ENCODE measurements at places on chromosomes 4 and X.

DNA sequence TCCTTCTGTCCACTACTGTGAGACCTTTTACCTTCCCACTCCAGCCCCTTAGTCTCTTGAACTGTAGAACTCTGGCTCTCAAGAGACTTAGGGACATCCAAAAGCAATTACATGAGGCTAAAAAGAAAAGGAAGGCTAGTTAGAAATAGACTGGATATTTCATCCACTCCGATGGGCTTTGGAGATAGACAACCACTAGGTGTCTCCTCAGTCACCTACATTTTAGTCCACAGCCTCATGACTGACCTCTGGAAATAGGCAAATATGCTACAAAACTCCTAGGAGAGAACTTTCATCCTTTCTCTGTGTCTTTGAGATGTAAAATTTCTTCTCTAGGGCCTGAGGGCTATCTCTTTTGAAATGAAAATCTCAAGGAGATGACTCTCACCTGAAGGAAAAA, 45.1 kb upstream of the LAMP2 start:
- peak; percentile 16 for DNase-seq

DNA sequence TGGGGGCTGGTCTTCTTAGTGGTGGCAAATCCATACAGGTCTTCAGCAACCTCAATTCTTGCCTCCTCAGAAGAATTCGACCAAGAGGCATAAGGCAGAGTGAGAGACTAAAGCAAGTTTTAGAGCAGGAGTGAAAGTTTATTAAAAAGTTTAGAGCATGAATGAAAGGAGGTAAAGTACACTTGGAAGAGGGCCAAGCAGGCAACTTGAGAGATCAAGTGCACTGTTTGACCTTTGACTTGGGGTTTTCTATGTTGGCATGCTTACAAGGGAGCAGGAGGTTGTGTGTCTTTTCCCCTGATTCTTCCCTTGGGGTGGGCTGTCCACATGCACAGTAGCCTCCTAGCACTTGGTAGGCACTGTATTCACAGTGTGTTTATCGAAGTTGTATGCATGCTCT, 91.2 kb downstream of the CPE start:
- no peak for DNase-seq

DNA sequence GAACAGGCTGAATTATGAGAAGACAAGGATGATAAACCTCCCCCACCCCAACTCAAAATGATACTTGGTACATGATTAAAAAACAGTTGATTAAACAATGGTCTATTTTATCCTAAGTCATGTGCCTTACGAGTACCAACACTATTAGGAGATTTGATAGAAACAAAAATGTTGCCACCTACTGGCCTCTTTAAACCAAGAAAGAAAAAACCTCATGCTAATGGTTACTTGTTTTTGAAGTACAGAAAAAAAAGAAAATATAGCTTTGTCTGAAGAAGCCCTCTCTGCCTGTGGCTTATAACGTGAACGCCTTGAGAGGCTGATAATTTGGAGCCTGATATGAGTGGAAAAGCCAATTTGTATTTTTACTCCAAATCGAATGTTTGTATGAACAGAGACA, 538.2 kb downstream of the DMD start:
- DNase-seq: no peak

- DNase-seq: no peak
These were observed 7.5 kb downstream of the DTHD1 start for GRCh38 chr4:36288731-36289426.

- DNase-seq: no peak
These were observed 10.9 kb upstream of the UBE2K start for GRCh38 chr4:39687014-39687413.

DNA sequence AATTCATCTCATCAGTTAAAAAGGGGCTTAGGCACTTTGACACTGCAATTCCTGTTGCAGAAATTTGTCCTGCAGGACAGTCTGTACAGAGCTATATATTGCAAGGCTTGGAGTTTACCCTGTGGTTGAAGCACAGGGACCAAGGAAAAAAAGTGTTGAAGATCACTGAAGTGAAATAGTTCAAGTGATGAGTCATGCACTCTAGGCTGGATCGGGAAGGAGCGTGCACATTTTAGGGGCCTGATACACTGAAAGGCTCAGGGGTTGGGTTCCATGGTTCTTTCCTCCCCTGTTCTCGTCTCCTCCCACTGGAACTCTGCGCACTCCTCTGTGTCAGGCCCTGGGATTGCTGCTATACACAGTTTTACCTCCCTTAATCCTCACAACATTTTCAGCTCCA, 104.9 kb upstream of the ARMCX2 start:
- peak; percentile 26 for DNase-seq

DNA sequence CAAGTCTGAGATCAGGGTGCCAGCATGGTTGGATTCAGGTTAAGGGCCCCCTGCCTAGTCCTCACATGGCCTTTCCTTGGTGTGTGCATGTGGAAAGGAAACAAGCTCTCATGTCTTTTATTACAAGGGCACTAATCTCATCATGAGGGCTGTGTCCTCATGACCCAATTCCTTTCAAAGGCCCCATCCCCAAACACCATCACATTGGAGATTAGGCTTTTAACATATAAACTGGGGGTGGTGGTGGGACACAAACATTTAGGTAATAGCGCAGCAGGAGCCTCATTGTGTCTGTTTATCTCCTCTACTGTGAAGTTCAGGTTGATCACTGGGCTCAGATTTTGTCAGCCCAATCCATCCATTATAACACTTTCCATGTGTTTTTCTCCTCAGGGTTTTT, 41.0 kb downstream of the BEX3 start:
- no peak for DNase-seq

- peak; percentile 95 for DNase-seq
These were observed 101.4 kb downstream of the FIP1L1 start for GRCh38 chr4:53478671-53479456.

- DNase-seq: peak; percentile 24
These were observed 16.0 kb downstream of the CTBP1 start for GRCh38 chr4:1232661-1233621.

- no peak for DNase-seq
These were observed 329.2 kb upstream of the HAND2 start for GRCh38 chr4:173859091-173859713.

DNA sequence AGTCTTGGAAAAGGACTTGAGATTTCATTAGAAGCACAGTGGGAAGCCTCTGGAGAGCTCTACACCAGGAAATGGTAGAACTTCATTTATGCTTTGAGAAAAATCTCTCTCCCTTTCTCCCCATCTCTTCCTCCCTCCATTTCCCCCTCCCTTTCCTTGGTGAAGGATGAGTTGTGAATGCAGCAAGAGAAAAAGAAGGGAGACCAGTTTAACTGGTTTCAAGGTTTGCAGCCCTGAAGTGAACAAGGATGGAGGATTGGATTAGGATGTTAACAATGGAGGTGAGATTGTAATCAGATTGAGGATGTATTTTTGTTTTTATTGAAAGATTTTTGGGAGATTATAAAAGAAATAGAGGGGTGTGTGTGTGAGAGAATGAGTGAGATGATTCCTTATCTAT, 99.5 kb downstream of the ANK2 start:
- DNase-seq: no peak

- DNase-seq: no peak
These were observed 132.0 kb upstream of the HDX start for GRCh38 chrX:84634201-84634782.

GRCh38 chr4:7887436-7887835, 52.2 kb downstream of the AFAP1 start:
- DNase-seq: peak; percentile 72

GRCh38 chrX:110428144-110428543, 69.5 kb downstream of the RTL9 start:
- no peak for DNase-seq

GRCh38 chrX:40761762-40762161, 26.4 kb upstream of the MED14 start:
- DNase-seq: no peak

- peak; percentile 46 for DNase-seq
These were observed 26.0 kb downstream of the LRIT3 start for GRCh38 chr4:109873791-109874514.

GRCh38 chrX:38069991-38070390, 63.6 kb downstream of the SYTL5 start:
- DNase-seq: no peak

DNA sequence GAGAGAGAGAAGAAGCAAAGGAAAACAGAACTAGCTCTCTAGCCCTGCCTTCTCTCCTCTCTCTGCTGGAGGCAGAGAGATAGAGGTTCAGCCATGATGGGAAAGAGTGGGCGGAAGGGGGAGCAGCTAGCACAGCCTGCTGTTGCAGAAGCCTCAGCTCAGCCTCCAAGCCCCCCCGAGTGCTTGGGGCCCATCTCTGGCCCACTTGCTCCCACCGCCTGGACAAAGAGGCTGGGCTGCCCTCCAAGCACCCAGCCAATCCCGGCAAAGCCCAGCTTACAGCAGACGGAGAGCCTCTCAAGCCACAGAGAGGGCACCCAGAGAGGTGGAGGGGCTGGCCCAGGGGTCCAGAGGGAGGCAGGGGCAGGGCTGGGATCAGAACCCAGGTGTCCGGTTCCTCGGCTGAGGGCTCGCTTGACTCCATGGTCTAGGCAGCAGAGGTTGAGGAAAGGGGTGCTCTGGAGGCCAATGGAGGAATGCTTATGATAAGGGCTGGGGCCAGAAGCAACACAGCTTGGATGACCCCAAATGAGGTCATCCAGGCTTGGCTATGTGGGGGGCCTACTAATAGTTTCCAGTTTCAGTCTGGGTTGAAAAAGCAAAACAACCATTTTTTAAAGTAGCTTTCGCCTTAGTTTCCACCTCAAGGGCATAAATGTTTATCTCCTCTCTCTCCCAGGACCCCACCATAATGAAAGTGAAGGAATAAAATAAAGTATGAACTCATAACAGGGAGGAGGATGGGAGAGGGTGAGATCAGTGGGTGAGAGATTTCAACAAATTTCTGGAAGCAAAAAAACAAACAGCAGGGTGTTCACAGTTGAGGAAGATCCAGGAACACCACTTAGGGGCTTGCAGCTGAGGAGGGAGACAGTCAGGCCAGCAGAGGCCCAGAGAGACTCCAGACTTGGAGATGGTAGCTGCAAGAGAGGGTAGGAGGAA, 24.9 kb upstream of the IQSEC2 start:
- no peak for DNase-seq

GRCh38 chr4:56102601-56103000, 153.9 kb downstream of the CEP135 start:
- no peak for DNase-seq

- DNase-seq: no peak
These were observed 30.1 kb upstream of the ANAPC4 start for GRCh38 chr4:25346913-25347312.

- no peak for DNase-seq
These were observed 3.6 kb downstream of the ABLIM2 start for GRCh38 chr4:8155048-8155447.

- DNase-seq: peak; percentile 31
These were observed 348.5 kb upstream of the NR3C2 start for GRCh38 chr4:148790691-148791090.

DNA sequence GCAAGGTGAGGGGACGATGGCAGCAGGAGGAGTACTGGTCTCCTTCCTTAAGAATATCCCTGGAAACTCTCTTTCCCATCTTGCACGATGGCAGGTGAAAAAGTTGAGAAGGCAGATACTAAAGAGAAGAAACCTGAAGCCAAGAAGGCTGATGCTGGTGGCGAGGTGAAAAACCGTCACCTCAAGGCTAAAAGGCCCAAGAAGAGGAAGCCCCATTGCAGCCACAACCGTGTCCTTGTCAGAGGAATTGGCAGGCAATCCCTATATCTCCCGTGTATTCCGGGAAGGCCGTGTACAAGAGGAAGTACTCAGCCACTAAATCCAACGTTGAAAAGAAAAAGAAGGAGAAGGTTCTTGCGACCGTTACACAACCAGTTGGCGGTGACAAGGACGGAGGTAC, 40.0 kb downstream of the CRLF2 start:
- no peak for DNase-seq

- DNase-seq: no peak
These were observed 74.3 kb upstream of the MSANTD1 start for GRCh38 chr4:3174371-3175338.

- no peak for DNase-seq
These were observed 19.5 kb downstream of the ZNF518B start for GRCh38 chr4:10437735-10438134.

- DNase-seq: no peak
These were observed 32.9 kb downstream of the LAMTOR3 start for GRCh38 chr4:99861120-99861905.

GRCh38 chrX:27241981-27242380, 221.2 kb downstream of the PPP4R3C start:
- DNase-seq: no peak

DNA sequence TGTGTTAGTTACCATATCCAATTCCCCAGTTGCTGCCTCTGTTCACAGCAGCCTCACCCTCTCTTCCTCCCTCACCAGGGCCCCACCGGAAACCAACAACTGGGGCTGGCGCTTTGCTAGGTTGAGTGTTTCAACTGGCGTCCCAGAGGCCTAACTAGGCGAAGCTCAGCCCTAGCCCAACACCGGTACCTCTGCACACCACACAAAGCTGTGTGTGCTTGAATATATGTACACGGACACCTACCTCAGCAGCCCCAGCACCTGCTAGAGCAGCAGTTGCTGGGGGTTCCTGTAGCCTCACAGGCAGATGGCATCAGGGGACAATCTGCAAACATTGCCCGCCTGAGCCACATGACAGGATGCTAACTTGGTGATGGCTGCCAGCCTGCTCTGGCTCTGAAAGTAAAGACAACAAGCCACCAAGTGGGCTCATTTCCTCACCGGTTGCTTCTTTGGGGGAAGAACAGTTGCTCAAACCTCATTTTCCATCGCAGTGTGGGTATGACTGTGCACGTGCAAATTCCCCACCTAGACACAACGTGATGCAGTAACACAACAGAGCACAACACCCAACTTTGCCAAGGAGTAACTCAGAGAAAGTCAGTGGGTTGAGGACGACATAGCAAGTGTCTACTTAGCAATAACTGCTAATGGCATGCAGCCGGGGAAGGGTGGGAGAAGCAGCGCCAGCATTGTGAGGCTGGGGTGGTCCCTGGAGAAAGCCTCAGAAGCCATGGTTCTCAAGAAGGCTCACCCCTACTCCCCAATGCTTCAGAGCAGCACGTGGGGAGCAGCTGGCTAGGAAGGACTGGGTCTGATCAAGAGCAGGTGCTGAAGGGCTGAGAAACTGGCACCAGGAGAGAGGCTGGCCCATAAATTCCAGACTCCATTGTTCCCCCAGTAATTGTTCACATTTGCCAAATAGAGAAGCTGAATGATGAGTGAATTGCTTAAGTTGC, 139.5 kb downstream of the SH3KBP1 start:
- DNase-seq: no peak

- DNase-seq: peak; percentile 8
These were observed 223.8 kb downstream of the CHIC2 start for GRCh38 chr4:53840643-53841042.

GRCh38 chr4:25441519-25442117, 64.6 kb downstream of the ANAPC4 start:
- peak; percentile 56 for DNase-seq

- DNase-seq: no peak
These were observed 41.5 kb downstream of the F8 start for GRCh38 chrX:154981116-154981411.

DNA sequence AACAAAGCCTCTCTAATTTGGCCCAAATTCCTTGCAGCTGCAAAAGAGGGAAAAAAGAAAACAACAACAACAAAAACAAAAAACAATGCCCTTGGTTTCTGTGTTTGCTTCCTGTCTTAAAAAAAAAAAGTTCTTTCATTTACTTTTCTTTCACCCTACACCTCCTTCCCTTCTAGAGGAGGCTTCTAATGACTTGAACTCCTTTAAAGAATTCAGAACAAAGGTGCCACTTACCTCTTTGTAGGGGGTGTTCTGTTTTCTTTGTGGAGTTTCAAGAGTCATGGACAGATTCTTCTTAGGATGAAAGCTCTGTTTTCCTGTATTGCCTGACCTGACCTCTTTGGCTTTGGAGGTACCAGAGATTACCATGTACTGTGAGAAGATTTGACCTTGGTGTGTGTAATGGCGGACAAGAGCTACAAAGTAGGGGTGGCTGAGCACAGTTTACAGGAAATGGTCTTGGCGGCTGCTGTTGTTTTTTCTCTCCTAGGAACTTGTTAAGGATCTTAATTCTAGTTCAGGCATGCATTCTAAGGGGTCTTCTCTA, 72.4 kb upstream of the S100G start:
- DNase-seq: no peak

Data from fibroblast of skin of right biceps (primary cell).